Activated CD8-positive, alpha-beta memory T cell treated with anti-CD3 and anti-CD28 coated beads for 24 hours (primary cell): ENCODE measurements at places on chromosomes 6 and 20.

GRCh38 chr6:15642276-15642675 is 20.6 kb downstream of the DTNBP1 start:
- no peak for DNase-seq

- DNase-seq = no peak
These were observed 291.2 kb upstream of the ADGRB3 start for GRCh38 chr6:68343901-68344300.

DNA sequence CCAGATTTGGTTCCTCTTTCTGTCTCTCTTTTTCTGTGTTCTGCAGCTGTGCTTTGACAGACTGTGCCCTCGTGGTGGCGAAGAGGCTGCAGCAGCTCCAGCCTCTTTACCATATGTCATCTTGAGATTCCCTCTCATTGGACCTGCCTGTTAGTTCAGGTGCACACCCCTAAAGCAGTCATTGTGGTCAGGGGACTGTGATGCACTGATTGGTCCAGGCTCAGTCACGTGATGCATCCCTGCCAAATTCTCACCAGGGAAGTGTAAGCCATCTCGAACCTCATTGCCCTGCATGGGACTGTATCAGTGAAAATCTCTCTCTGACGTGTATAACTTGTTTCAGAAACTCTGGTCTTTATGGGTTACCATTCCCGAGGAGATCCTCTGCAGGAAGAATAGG is 160.3 kb downstream of the EYA2 start:
- no peak for DNase-seq

GRCh38 chr6:96837081-96837971 is at the start of gene GPR63:
TSS of gene GPR63 (minus strand) at chr6:96837477. CDS start at chr6:96799731, 37,746 bp downstream.
- DNase-seq = peak; percentile 84

- DNase-seq = peak; percentile 97
These were observed 1.3 kb downstream of the LTB start for GRCh38 chr6:31580807-31581433.

DNA sequence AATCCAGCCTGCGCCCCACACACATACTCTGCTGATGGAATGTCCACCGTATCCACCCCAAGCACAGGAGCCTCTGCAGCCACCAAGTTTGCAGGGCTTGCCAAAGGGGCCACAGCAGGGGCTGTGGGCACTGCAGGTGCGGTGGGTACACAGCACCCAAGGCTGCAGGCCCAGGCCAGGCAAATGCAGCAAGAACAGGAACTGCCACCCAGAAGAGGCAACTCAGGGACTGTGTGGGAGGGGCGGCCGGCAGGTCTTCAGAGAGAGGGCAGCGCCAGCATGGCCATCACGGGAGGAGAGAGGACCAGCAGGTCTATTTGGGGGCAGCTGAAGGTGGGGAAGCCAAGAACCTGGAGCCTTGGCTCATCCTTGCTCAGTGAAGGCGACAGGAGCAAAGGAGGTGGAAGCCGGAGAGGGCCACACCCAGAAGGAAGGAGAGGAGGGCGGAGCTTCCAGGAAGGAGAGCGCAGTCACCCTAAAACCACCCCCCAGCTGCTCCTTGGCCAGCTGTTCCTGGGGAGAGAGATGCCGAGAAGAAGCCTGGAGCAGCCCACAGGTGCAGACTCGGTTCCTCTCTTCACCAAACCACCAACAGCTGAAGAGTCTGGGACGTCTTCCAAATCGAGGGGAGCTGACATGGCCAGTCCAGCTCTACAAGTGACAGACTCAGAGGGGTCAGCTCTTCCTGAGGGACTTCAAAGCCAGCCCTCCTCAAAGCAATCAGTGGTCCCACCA is 265.1 kb upstream of the CDYL start:
- DNase-seq = no peak

DNA sequence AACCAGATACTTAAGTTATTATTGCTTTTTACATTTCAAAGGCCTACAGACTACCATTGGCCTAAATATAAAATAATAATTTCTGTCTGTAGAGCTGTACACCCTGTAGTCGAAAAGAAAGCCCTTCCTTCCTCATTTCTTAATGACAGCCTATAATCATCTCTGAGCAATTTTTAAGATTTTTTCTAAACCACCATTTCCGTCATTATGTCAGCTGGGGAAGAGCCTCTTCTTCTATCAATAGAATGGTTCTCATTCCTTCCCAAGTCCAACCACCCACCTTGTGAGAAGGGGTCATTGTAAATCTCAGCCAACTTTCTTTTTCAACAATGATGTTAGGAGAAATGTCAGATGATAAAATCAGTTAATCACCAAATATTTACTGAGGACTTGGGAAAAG is 91.8 kb downstream of the PLEKHG1 start:
- no peak for DNase-seq

GRCh38 chr6:15969236-15969778 is 159.6 kb upstream of the MYLIP start:
- no peak for DNase-seq

GRCh38 chr6:156988276-156989158 is 211.3 kb downstream of the ARID1B start:
- no peak for DNase-seq

DNA sequence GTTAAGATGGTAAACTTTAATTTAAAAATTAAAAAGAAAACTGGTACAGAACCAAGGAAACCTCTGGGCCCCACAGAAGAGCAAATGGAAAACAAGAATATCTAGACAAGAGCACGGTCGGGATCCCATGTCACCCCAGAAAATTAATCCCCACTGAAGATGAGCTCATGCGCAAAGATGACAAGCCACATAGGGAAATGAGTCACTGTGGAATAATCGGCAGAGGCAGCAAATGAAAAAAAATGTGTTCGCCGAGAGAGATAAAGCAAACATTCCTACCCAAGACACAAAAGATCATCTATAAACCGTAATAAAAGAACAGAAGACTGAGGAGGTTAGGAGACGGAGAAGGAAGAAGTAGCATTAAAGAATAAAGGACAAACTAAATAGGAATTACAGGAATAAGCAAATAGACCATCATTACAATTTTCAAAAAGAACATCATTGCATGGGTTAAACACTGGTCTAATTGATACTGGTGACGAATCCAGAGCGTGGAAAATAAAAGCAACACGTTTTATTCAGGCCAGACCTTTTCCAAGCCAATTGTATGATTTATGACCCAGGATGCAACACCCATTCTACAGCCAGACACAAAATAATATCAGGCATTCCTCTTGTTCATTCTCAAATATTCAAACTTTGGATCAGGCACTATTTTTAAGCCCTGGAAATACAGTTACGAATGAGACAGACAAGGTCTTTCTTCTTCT is 138.0 kb upstream of the ARID1B start:
- DNase-seq = no peak

GRCh38 chr6:42744351-42744893 is 1.5 kb downstream of the TBCC start:
- no peak for DNase-seq

DNA sequence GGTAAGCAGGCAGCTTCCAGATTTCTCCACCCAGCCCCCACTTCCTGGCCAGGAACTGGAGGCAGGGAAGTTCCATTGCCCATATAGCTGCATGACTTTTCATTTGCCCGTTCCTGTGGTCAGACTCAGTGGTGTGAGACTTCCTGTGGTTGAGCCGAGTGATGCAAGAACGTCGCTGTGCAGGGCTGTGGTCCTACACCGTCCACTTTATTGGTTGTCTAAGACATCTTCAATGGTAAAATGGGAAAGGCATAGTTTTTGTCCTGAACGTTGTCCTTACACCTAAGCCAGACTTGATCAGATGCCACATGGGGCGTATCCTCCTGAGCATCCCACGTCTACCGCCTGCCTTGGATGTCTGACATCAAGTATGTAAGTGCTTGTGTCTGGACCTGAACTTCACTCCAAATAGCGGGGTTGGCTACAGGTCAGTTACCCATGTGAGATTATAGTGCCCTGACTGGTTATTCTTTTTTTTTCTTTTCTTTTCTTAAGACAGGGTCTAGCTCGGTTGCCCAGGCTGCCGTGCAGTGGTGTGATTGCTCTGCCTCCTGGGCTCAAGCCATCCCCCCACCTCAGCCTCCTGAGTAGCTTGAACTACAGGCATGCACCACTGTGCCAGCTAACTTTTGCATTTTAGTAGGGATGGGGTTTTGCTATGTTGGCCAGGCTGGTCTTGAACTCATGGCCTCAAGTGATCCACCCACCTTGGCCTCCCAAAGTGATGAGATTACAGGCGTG is 25.9 kb upstream of the GTSF1L start:
- peak; percentile 71 for DNase-seq

DNA sequence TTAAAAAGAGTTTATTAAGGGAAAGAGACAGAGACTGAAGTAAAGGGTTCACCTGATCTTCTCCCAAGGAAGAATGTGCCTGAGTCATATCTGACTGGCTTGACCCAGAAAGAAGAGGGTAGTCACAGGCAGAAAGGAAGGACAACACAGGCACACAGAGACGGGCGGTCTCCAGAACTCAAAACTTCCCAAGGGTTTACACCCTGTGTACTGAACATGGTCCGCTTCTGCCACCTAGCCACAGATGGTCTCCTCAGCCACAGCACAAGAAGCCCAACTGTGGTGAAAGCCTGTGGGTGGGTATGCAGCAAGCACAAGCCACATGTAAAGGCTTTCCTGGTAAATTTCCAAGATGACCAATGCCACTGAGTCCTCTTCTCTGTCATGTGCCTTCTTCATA is 17.2 kb downstream of the UNC5CL start:
- no peak for DNase-seq

- DNase-seq = no peak
These were observed 23.8 kb downstream of the CYB5R4 start for GRCh38 chr6:83883240-83883639.
